ENCODE measurements at places on chromosomes 7 and 10. TPM values are rescaled to one million over a fixed set of nuclear protein-coding genes. Genes with fewer than 3 reads are reported as not detected.

DNA sequence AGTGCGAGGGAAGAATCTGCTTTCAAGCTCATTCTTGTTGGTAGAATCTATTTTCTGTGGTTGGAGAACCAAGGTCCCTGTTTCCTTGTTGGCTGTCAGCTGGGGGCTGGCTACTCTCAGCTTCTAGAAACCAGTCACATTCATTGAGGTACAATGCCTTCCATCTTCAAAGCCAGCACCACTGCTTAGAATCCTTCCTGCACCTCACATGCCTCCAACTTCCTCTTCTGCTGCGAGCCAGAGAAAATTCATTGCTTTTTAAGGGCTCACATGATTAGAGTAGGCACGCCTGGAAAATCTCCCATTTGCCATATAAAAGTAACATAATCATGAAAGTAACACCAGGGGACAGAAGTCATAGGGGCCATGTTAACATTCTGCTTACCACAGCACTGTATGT, 28.7 kb downstream of the TES start:
- no peak overlapping the region for H3K4me3 ChIP-seq
- no peaks in the 10 kb centered on the region for H3K36me3 ChIP-seq
- H3K4me1 ChIP-seq, result no peaks in the 10 kb centered on the region
- no peak for DNase-seq
- H3K27ac ChIP-seq, result no peak overlapping the region

NPY gene
- 13.0 TPM for total RNA-seq

DNA sequence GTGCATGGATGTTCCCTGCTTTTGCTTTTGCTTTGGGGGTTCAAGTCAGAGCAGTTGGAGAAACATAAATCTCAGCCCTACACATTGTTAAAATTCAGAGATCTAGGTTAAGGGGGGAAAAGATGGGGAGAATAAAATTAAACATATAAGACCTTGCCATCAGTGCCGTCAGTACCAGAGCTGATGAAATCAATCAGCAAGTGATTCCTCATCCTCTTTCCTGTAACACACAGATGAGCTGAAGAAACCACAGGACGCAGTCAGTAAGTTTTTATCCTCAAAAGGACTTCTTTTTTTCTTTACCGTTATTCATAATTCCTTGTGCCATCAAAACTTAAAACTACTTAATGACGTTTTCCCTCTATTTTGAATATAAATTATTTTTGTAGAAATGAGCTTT, 5.9 kb downstream of the HECW1 start:
- H3K4me3 ChIP-seq, result no peak overlapping the region
- peaks cover 6% of the 10 kb centered on the region for H3K4me1 ChIP-seq
- H3K27me3 ChIP-seq, result peaks cover 14% of the 10 kb centered on the region
- no peak overlapping the region for H3K27ac ChIP-seq
- H3K36me3 ChIP-seq, result no peaks in the 10 kb centered on the region

DNA sequence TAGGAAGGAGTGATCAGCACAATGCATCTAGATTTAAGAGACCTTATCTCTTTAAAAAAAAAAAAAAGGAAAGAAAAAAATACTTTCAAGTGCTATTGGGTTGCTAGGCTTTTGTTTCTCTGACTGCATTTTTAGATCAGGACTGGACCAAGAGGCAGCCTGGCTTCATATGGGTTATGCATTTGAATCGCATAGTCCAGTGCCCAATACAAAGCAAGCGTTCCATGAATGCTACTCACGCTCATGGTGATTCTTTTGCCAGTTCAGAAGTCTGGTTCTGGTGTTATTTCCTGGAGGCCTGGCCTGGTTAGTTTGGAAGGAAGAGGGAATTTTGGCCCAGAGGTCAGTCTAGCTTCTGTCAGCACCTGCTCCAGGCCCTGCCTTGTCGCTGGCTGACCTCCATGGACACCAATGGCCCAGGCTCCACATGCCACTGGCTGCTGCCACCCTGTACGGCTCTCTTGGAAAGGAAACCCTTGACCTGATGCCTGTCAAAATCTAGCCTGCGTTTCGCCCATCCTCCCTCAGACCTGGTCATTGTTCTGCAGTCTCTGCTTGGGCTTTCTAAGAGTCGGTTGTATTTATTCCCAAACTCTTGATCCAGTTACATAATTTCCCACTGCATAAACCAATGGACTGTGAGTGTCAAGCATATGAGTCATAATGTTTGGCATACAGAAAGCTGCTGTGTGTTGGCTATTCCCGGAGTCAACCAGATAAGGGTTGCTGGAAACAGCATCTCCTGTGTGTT, 74.3 kb upstream of the MKX start:
- H3K4me3 ChIP-seq, result no peak overlapping the region
- H3K27ac ChIP-seq, result no peak overlapping the region
- no peak for DNase-seq
- H3K27me3 ChIP-seq, result no peaks in the 10 kb centered on the region
- H3K36me3 ChIP-seq, result no peaks in the 10 kb centered on the region

GRCh38 chr7:151585744-151586393, 66.2 kb upstream of the RHEB start:
- H3K27me3 ChIP-seq, result no peaks in the 10 kb centered on the region
- no peak overlapping the region for H3K27ac ChIP-seq
- peaks cover 14% of the 10 kb centered on the region for H3K4me1 ChIP-seq
- no peak overlapping the region for H3K4me3 ChIP-seq
- no peak for DNase-seq

GRCh38 chr7:66460921-66461361, 167.7 kb upstream of the KCTD7 start:
- no peaks in the 10 kb centered on the region for H3K4me1 ChIP-seq
- H3K36me3 ChIP-seq, result no peaks in the 10 kb centered on the region
- H3K4me3 ChIP-seq, result no peak overlapping the region
- no peaks in the 10 kb centered on the region for H3K27me3 ChIP-seq
- H3K27ac ChIP-seq, result no peak overlapping the region
- no peak for DNase-seq

DNA sequence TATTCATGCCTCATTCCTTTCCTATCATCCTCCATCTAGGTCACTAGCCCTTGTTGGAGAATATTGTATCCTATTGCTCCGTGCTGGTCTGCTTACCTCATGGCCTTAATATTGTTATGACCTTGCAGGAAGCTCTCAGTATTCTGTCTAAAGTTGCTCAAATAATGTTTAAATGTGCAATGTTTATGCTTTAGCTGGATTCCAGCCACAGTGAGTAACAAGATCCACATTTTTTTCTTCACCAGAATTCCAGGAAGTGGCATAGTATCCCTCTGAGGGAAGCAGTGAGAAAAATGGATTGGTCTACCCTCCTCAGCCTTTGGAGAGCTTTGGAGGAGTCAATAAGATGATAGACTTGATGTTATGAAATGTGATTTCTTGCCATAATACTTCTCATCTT, 402.6 kb downstream of the NRG3 start:
- no peaks in the 10 kb centered on the region for H3K36me3 ChIP-seq
- DNase-seq, result no peak
- no peak overlapping the region for H3K27ac ChIP-seq
- no peaks in the 10 kb centered on the region for H3K27me3 ChIP-seq
- no peak overlapping the region for H3K4me3 ChIP-seq

All from spinal cord (tissue), 10 donors.